Right renal cortex interstitium (tissue), 3 donors: ENCODE measurements at places on chromosomes 7 and 10.

GRCh38 chr10:111203615-111204014 lies 126.8 kb downstream of the ADRA2A start:
- no peak for DNase-seq

DNA sequence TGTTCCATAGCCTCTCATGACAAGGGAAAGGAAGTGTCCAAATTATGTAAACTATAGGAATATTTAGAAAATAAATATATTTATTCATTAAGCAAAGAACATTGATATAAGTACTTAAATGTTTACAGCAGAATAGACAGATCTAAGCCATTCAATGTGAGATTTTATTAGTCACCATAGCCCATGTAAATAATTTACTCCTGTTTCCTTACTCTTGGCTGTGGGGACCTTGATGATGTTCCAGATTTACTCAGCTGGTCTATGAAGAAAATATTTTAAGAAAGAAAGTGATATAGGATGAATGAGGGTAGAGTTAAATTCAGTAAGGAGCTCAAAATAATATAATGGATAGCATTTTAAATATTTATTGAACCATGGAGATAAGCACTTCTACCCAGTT lies 442.6 kb upstream of the KLF6 start:
- DNase-seq, result no peak

DNA sequence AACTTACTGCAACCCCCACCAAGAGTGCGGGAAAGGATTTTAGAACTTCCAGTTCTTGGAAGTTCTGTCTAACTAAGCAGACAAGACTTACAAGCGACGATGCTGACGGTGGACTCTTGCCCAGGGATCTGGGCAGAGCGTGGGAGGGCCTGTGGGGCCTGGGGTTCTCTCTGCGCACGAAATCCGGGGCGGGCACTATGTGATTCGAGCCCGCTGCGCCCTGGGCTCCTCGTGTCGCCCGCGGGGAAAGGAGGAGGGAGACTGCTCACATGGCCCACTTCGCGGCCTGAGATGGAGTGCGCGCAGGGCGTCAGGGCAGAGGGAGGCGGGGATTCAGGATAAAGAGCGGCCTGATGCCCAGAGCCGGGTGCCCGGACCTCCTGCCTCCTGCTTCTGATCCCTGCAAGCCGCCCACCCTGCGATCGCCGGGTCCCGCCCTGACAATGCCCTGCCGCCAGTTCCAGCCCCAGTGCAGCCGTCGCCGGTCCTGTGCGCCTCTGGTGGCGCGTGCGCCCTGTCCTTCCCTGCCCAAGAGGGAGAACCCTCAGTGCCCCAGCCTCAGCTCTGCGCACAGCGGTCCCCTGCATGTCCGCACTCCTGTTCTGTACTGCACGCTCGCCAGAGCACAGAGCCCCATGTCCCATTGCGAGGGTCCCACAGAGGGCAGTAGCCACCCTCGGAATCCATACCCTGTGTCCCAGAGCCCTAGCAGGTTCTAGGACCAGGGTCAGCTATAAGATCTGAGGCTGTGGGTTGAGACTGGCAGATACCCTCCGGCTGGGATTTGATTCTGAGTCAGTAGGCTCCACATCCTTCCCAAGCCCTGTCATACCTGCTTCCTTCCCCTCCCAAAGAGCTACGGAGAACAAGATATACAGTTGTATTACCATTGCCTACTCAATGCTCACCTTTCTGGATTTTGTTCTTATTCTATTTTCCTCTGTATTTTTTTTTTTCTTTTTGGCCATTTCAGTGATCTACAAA lies 99.4 kb upstream of the TMEM106B start:
- no peak for DNase-seq

DNA sequence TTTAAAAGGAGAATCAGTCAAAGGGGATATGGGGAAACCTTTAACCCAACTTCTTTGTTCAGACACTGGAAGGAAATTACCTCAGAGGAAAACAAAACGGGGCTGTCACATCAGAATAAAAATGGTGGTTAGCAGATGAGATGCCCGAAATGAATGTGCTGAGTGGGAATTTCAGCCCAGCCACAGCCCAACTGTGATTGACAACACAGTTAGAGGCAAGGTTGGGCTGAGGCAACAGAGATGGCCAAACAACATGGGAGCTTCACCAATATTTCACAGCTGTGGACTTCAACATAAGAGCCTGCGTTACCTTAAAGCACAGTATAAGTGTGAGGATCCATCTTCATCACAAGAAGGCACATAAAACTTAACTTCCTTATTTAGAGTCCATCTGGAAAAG lies 133.5 kb upstream of the PTPRZ1 start:
- DNase-seq, result no peak

DNA sequence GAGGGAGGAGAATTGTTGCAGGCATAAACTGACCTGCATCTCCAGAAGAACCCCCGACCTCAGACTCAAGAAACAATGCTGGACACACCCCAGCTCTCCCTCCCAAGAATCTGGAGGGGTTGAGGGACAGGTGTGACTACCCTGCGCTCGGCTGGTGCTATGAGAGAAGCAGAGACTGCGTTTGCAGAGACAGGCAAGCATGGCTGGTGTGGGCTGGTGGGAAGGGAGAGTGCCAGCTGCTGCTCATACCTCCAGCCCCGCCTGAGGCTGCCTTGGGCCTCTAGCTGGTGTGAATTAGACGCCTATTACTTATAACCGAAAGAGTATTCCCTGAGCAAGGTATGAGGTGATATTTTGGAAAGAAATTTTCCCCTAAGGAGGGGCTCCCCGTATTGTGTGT lies 48.3 kb upstream of the DDC start:
- DNase-seq, result no peak

DNA sequence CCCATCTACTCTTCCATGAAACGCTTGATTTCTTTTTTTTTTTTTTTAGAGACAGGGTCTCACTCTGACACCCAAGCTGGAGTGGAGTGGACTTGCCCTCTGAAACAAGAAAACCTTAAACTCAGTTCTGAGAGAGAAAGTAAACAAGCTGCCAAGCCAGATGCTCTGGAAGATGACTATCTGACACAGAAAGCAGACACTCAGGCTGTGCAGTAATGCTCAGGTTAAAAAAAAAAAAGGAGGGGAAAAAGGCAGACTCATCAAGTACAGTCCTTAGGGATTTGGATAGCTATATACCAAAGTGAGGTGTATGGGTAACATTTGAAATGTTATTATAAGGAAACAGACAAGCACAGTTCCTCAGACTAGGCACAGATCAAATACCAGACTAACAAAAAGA lies 80.5 kb downstream of the IDE start:
- DNase-seq, result no peak

GRCh38 chr7:150972023-150972468 lies 6.1 kb downstream of the KCNH2 start:
- DNase-seq, result no peak

DNA sequence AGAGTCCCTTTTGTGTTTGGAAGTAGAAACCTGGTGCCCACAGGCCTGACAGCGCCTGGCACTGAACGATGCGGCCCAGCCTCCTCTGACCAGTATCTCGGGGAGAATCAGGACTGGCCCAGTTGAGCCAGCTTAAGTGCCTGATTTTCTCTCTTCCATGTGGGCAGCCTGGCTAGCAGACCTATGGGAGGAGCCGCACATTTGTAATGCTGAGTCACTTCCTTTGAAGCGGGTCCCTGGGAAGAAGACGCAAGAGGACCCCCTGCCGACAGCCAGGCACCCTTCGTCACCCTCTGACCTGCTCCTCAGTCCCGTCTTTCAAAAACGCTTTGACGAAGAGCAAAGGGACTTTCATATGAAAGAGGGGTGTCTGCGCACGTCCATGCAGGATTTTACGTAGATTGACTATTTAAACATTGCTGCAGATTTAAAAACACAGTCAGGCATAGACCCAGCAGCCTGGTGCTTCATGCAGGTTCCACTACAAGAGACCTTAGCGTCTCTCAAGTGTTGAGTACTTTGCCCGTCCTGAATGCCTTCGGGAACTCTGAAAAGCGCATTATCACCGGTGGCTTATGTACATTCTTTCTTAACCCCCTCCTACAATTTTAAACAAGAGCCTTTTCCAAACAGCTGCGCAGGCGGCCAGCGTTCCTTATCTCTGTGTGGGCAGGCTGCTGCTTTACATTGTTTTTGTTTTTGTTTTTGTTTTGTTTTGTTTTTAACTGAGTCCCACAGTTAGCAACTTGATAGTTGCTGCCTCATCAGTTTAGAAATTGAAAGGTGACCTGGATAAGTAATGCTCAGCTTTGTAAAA lies 36.5 kb upstream of the AP5Z1 start:
- DNase-seq, result no peak

GRCh38 chr10:80708808-80709207 lies 171.1 kb downstream of the SH2D4B start:
- DNase-seq, result no peak

DNA sequence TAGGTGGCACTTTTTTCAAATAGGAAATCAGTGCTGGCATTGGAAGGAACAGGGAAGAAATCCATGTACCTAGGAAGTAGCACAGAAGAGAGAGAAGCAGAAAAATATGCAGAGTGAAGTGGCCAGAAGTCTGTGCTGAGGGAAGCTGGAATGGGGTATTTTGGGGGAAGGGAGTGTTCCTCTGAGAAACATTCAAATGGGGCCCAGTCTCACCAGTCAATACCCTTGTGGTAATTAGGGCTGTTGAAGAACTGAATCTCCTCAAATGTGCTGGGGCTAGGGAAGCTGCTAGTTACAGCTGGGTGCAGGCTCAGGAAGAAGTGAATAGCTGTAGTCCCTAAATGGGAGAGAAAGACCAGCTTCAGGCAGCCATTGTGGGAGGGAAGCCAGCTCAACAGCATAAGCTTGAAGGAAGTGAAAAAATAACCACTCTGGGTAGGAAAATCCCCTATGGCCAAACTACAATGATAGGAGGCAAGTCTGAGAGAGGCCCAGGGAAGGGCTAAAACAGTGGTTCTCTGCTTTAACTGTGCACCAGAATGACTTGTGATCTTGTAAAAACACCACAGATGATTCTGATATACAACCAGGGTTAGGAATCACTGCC lies 7.6 kb downstream of the NDST2 start:
- DNase-seq, result no peak

- DNase-seq, result no peak
These were observed 45.9 kb upstream of the WDR11 start for GRCh38 chr10:120805014-120805812.

DNA sequence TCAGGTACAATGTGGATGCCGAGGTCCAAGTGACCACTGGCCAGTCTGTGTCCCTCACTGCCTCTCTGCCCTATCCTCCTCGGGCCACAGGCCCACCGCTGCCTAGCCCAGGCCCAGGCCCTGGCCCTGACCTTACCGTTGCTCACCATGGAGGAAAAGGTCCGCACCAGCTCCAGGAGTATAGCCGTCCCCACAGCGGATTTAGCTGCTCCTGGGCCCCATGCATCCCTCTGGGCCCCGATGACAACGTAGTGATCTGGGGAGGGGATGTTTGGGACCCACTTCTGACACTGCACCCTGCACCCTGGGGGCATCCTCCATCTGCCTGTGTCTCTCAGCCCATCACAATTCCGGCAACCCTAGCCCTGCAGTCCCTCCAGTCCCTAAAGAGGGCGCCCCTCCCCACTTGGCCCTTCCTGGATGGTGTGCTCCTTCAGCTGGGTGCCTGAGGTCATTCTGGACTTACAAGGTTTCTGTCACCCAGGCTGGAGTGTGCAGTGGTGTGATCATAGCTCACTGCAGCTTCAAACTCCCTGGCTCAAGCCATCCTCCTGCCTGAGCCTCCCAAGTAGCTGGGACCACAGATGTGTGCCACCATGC lies 12.1 kb downstream of the TFR2 start:
- DNase-seq, result no peak

GRCh38 chr10:97659589-97659988 lies 19.1 kb downstream of the PI4K2A start:
- DNase-seq, result no peak

- DNase-seq, result no peak
These were observed 391.8 kb upstream of the ETV1 start for GRCh38 chr7:14381306-14381705.

DNA sequence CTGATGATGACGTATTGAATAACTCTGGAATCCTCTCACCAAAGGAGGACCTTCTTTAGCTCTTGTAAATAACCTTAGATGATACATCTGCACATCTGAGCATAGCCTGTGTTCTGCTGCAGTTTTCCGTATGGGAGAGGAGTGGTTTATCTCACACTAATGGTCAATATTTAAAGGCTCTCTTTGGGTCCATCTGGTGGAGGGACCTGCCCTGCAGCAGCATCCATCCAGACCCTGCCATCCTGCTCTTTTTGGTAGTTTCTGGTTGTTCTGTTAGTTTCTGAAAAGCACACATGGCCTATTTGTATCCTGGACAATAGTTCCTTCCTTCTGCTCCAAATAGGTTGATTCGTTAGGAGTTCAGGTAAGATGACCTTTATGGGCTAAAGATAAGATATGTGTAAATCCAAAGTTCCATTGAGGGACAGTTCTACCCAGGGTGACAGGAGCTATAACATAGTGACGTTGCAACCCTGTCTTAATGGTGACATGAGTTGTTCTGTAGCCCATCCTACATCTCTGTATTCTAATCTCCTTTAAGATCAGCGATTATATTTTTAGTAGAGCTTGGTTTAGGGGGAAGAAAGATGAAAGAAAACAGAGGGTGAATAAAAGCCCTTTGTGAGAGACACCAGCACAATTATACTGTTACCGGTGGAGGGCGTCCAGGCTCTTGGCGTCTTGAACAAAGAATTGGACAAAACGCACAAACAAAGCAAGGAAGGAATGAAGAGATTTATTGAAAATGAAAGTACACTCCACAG lies 60.0 kb upstream of the KLF14 start:
- no peak for DNase-seq
